ENCODE measurements at places on chromosomes 5 and 9.

DNA sequence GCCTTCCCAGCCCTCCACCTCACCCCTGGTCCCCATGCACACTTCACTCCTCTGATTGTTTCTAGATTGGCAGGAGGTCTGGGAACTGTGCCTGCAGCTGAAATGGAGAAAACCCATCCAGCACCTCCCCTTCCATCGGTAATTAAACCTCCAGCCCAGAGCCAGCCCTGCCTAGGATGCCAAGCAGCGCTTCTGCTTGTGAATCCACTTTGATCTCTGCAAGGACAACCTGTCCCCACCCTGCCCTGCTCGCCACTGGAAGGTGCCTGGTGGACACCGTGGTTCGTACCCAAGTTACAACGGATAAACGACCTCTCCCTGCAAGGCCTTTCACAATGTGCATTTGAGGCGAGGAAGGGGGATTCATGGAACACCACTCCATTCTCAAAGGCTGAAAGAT, 50.6 kb downstream of the IRX2 start:
- DNase-seq, result no peak

GRCh38 chr5:52910071-52910470, 79.1 kb upstream of the ITGA2 start:
- DNase-seq, result no peak

- DNase-seq, result no peak
Observed at GRCh38 chr9:93536874-93537273, 39.5 kb upstream of the PHF2 start.

DNA sequence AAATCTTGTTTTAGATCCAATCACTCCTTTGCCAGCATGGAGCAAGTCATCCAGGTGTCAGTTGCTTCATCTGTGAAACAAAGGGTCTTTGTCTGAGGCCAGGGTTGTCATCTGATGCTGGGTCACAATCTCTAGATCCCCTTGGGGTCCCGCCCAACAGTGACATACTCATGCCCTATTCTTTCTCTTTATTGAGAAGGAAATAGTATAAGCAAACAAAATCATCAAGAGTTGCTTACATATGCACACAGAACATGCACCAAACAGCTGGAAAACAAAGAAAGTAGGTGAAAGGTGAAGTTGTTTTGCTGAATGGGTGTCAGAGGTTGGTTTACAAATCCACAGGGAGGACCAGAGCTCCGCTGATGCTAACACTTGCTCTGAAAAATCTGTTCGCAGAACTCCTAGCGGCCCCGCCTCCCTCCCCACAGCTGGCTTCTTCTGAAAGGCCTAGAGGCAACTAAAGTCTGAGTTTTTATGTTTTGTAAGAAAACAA, 106.1 kb upstream of the SLC44A1 start:
- no peak for DNase-seq

- DNase-seq, result no peak
Observed at GRCh38 chr9:84711936-84712335, 42.4 kb downstream of the NTRK2 start.

- DNase-seq, result no peak
Observed at GRCh38 chr5:171291371-171291770, 17.7 kb upstream of the TLX3 start.

GRCh38 chr5:6856653-6857052, 143.4 kb downstream of the TENT4A start:
- DNase-seq, result no peak

Measured in aorta (tissue), 5 donors.